Brain (organoid and tissue), 16 donors: ENCODE measurements at places on chromosomes 7 and 10.

- DNase-seq = no peak
Observed at GRCh38 chr7:74476626-74477025, 22.9 kb downstream of the GTF2IRD1 start.

DNA sequence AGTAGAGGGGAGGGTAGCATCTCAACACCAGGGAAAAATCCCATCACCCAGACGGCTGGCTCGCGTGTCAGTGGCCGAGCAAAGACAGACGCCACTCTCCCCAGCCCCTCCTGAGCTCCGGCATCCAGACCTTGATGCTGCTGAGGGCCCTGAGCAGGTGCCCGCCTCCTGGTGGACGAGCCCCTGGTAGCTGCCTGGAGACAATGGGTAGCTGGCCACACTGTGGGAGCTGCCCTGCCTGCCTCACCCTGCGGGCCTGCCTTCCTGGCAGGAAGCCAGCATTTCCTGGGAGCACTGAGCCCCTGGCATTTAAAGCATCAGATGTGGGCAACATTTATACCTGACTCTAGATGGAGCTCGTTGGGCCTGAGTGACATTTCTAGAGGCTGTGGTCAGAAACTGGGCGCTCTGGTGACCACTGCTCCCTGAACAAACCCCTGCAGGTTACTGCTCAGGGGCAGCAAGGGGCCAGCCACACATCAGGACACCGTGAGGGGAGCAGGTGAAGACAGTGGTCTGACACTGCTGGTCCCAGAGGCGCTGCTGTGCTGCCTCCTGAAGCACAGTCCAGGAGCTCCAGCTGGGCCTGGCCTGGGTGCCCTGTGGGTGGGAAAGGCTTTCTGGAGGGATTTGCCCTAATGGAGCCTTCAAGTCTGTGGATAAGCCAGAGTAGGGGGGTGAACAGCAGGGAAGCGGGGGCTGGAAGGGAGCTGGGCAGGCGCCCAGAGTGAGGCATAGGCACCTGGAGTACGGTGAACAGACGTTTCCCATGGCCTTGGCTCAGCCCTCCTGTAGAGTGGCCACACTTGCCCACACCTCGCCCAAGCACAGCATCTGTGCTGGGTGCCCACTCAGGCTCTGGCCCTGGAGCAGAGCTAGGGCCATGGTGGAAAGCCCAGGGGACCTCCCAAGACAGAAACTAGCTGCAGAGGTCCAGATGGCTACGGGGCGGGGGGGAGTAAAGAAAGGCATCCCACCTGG is 138.7 kb downstream of the MAPK8 start:
- DNase-seq = peak; percentile 52

GRCh38 chr10:69783515-69783914 is 18.2 kb upstream of the COL13A1 start:
- no peak for DNase-seq

DNA sequence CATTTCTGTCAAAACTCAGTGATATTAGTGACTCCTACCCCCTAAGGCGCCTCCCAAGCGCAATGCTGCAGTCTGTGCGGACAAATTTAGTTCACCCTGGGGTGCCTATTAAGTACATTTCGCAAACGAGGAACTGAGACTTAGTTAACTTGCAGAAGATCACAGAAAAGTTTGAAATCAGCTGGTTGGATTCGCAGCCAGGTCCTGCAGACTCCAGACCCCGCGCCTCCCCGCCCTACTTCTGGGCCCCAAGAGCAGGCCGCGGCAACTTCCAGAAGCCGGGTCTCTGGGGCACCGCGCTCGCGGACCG is 588 bp downstream of the CYREN start:
- DNase-seq = no peak

GRCh38 chr10:13686331-13686752 is 99.6 kb downstream of the PRPF18 start:
- DNase-seq = peak; percentile 40

- no peak for DNase-seq
Observed at GRCh38 chr7:140294454-140294853, 103.9 kb downstream of the SLC37A3 start.

GRCh38 chr10:59847326-59847725 is 59.0 kb downstream of the CCDC6 start:
- DNase-seq = no peak

- no peak for DNase-seq
Observed at GRCh38 chr7:108358553-108358952, 97.7 kb downstream of the NRCAM start.

GRCh38 chr7:36748017-36748487 is 23.8 kb upstream of the AOAH start:
- DNase-seq = no peak

DNA sequence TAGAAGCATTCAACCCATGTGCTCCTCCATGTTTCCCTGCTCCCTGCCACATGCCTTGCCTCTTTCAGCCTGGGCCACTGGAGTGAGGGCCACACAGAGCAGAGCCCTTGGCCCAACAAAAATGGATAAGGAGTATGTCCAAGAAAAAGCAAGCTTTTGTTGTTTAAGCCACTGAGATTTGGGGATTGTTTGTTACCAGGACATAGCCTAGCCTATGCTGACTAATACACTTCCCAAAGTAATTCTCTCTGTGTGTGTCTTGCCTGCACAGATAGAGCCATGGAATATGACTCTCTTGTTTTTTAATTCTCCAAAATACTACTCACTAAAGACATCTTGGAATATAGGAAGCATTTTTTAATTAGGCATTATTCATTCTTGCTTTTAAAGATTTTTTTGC is 13.5 kb upstream of the ITIH2 start:
- DNase-seq = no peak

DNA sequence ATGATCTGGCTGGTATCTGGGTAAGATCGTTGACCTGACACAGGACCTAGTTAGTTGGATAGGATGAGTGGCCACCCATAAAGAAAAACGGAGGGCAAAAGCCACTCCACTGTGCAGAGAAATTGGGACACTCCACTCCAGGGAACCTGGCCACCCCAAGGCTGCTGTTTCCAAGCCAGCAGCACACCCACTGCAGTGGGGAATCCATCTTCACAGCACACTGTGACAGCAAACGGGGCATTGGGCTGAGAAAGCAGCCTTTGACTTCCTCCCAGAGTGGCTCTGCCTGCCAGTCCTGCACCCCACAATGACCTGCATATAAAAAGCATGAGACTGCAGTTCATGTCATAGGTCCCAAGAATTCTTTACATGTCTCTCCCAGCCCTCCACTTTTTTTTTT is 52.9 kb downstream of the MTPN start:
- DNase-seq = no peak

- no peak for DNase-seq
Observed at GRCh38 chr7:127417346-127417745, 24.8 kb upstream of the ZNF800 start.

GRCh38 chr7:129958643-129959470 is 6.1 kb upstream of the UBE2H start:
- DNase-seq = no peak

DNA sequence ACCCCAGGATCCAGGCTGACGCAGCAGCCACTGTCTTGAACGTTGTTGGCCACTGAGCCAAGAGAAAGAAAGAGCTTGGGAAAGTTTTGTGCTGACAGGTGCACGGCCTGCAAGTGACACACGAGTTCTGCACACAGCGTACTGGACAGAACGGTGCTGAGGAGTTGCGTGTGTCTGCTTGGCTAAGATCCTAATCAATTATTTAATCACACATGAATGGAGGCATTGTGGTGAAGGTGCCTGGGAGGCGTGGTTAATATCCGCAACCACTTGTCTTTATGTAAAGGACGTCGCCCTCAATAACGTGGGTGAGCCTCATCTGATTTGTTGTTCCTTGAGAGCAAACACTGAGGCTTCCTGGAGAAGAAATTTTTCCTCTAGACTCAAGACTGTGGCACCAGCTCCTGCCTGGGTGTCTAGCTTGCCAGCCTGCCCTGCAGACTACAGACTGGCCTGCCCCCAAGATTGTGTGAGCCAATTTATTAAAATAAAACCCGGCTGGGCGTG is 16.6 kb upstream of the GNA12 start:
- DNase-seq = peak; percentile 38

DNA sequence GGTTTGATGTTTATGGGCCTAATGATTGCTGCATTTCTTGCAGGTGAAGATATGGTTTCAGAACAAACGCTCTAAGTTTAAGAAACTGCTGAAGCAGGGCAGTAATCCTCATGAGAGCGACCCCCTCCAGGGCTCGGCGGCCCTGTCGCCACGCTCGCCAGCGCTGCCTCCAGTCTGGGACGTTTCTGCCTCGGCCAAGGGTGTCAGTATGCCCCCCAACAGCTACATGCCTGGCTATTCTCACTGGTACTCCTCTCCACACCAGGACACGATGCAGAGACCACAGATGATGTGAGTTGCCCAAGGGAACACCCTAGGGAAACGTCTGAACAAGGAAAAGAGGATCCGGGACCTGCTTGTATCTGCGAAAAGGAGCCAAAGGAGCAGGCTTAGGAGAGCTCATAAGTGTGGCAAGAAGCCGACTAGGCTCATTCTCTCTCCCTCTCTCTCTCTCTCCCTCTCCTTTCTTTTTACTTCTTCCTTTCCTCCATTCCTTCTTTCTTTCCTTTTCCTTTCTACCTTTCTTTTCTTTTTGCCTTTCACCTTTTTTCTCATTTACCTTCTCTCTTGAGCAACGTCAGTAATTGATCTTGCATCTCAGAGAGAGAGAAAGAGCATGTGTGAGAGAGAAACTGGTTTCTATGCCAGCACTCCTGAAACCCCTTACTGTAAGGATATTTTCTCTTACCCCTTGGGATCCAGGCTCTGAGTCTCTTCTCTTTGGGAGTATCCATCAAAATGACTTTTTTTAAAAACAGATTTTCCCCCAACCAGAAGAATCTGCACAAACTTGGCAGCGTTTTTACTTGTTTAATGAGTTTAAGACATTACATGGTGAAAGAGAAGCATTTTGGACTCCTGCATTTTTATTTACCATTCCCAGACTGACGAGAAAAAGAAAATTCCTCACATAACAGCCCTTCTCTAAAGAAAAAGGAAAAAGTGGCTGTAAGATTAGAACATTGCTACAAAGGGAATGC is 4.7 kb downstream of the DLX6 start:
- DNase-seq = no peak

DNA sequence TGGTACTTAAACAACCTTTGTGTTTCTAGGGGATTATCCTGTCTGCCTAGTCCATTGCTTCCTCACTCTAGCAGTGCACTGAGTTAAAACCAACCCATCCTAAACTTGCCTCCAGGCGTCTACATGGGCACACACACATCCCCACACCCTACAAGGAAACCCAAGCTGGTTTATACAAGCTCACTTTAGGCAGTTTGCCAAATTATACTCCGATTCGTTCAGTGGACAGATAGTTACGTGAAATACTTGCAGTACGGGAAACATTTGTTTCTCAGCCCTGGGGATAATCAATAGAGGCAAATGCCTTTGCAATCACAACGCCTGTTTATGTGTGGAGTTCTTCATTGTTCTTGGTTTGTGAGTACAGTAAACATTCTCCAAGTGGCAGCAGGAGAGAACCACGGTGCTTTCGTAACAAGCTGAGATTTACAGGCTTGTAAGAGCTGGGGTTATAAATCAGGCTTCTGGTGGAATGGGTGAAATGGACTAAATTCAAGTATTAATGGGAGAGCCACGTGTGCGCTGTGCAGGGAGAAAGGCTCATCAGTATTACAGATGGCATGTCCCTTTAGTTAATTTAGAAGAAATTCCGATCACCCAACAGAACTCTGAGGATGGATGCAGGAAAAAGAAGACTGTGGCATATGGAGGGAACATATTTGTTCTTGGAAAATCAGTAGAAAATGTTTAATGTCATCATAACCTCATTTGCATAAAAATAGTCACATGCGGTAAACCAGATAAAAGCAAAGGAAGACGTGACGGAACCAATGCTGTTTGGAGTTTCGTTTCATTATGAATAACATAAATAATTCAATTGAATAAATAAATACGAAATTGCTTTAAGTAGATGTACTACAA is 217.1 kb downstream of the GALNT17 start:
- DNase-seq = peak; percentile 85

DNA sequence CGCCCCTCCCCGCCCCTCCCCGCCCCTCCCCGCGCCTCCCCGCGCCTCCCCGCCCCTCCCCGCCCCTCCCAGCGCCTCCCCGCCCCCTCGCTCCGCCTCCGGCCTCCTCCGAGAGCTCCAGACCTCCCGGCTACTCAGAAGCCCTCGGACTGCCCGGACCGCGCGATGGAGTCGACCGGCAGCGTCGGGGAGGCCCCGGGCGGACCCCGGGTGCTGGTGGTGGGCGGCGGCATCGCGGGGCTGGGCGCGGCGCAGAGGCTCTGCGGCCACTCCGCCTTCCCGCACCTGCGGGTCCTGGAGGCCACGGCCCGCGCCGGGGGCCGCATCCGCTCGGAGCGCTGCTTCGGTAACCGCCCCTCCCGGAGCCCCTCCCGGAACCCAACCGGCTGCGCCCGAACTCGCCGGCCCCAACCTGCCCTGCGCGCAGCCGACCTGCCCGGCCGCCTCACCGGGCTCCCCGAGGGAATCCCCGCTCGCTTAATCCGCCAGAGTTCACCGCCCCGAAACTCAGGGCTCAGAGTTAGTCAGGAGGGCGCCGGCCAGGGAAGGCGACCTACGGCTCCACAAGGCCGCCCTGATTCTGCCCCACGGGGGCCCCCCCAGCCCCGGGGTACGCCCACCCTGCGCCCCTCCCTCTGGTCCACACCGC is at the start of gene PAOX:
TSS of gene PAOX (plus strand) at position 111 of the 649 bp plus-strand sequence. CDS start at position 166, 55 bp downstream.
- DNase-seq = peak; percentile 44

GRCh38 chr10:34075254-34075926 is 739.7 kb downstream of the PARD3 start:
- DNase-seq = no peak

DNA sequence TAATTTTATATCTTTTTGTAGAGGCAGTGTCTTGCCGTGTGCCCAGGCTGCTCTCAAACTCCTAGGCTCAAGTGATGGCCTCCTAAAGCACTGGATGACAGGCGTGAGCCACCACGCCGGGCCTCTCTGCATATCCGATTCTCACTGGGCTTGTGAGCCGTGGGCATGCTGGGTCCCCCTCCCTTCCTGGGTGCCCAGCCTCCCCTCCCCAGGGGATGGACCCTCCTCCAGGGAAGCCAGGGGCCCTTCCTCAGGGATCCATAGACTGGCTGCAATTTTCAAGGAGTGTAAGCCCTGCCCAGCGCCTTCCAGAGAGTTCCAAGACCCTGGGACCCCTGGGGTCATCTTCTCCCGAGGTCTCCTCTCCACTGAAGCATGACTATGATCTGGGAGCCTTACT is 23.7 kb upstream of the ELFN1 start:
- no peak for DNase-seq

GRCh38 chr7:47638679-47639315 is 56.9 kb upstream of the TNS3 start:
- DNase-seq = peak; percentile 76

- DNase-seq = peak; percentile 79
Observed at GRCh38 chr10:91251430-91252056, 31.1 kb downstream of the PCGF5 start.

- DNase-seq = no peak
Observed at GRCh38 chr7:131546583-131547141, 9.8 kb downstream of the PODXL start.

- peak; percentile 13 for DNase-seq
Observed at GRCh38 chr7:80132594-80132993, 2.0 kb upstream of the GNAI1 start.

- DNase-seq = no peak
Observed at GRCh38 chr7:151684408-151685175, 164.9 kb upstream of the RHEB start.

GRCh38 chr10:78599122-78599853 is 469.5 kb upstream of the ZMIZ1 start:
- DNase-seq = no peak
